Hematopoietic multipotent progenitor cell treated with erythropoietin and hydrocortisone succinate and interleukin-3 and kit ligand, for 15 days (in vitro differentiated cells): ENCODE measurements at places on chromosomes 2 and 18.

GRCh38 chr18:9705183-9705829, 2.8 kb upstream of the RAB31 start:
- DNase-seq: no peak

- DNase-seq: no peak
These were observed at the start of gene STON1 for GRCh38 chr2:48530033-48530811. Gene STON1 (plus strand): TSS chr2:48530154. CDS start chr2:48580634, 50,480 bp downstream.

DNA sequence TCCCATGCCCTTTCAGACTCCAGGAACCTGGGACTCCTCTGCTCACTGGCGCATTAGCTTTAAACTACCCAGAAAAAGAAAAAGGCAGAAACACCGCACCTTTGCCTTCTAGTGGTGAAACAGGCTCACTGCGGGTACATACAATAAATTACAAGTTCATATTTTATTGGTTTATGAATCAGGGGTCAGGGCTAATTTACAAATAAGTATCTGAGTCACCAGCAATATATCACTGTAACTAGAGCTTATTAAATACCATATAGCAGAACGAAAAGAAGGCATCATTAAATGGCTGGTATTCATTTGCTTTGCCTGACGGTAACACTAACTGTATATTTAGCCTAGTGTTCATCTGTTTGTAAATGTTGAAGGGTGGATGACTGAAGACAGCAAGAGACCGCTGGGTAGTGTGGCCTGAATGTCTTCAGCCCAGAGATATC, 26.9 kb upstream of the DTNB start:
- no peak for DNase-seq

DNA sequence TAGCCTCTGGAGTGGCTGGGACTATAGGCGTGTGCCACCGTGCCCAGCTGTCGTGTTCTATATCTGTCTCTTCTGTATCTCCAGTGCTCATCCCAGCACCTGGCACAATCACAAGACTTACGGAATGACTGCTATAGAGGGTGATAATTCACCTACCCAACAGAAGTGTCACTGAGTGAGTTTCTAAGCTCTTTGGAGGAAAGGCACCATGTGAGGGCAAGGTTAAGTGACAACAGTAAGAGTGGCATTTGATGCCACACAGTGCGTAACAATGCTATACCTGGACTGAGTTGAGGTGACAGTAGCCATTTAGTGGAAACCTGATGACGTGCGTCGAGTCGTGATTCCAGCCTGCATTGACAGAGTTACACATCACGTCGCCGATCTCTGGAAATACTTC, 89.0 kb downstream of the KCTD1 start:
- no peak for DNase-seq

- no peak for DNase-seq
These were observed 1569.7 kb upstream of the SLC39A10 start for GRCh38 chr2:194087089-194087958.

DNA sequence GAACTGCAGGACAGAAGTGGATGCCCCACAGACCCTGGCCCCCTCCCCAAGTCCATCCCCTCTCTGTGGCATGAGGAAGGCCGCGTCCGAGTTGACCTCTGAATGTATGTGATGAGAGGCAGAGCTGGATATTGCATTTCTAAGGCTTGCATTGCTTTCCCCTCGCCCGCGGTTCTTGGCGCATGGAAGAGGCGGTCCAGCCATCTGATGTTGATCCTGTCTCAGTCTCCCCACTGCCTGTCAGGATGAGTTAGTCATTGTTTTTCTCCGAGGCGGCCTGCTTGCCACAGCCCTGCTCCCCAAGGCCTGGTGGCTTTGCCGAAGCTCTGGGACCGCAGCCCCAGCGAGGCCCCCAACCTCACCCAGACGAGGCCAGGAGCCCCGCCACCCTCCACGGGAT, 88.6 kb downstream of the SMAD7 start:
- no peak for DNase-seq

DNA sequence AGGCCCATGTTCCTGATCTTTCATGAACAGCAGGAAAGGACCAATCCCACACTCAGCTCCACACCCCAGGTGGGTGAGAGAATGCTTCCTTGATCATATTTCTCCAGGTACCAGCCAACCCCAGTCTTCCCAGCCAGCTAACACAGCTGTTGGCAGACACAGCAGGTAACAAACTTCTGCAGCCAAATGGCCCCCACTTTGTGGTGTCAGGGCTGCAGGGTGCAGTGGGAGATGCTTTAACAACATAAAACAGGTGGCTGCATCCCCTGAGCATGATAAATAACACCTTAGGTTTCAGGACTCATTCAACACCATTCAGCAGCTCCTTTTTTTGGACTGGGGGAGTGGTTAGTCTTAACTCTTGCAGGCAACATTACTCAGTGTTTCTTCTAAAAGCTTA, 76.7 kb upstream of the ACAA2 start:
- DNase-seq: no peak

GRCh38 chr2:278312-278926, 9.5 kb downstream of the ALKAL2 start:
- DNase-seq: no peak

- DNase-seq: no peak
These were observed 65.7 kb upstream of the RTN4 start for GRCh38 chr2:55115761-55116597.

- DNase-seq: no peak
These were observed 705 bp downstream of the EFR3B start for GRCh38 chr2:25042321-25043240.

- DNase-seq: no peak
These were observed 153.4 kb downstream of the MGAT5 start for GRCh38 chr2:134407154-134407890.

- DNase-seq: no peak
These were observed at the start of gene OR6B2 for GRCh38 chr2:240030379-240031094. Gene OR6B2 (minus strand): TSS chr2:240030429. CDS start chr2:240030429, 0 bp downstream.

DNA sequence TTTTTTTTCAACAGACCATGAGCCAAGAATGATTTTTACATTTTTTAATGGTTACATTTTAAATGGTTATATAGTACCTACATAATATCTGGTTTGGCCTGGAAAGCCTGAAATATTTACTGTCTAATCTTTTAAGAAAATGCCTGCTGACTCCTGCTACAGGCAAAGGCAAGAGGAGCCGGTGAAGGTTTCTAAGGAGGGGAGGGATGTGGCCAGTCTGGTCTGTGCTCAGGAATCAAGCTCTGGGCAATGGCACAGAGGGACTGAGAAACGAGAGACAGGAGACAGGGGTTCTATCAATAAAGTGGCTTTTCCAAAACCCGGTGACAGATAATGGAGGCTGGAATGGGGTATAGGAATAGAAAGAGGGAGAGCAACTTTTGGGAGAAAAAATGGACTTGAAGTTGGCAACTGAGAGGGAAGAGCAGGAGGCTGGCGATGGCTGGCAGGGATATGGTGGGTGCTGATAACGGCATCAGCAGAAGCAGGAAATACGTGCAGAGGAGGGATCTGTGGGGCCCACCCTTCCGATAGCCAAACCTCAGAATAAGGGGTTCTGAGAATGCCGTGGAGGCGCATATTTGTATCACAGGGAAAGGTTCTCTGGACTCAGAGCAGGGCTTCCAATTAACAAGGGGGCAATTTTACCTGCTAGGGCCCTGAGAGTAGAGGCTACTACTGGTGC, 64.0 kb upstream of the DNMT3A start:
- DNase-seq: no peak

GRCh38 chr2:40470822-40471813, 19.2 kb upstream of the SLC8A1 start:
- no peak for DNase-seq

- DNase-seq: no peak
These were observed 285.7 kb downstream of the TCF4 start for GRCh38 chr18:55302167-55302833.

GRCh38 chr2:59881218-59881617, 672.2 kb downstream of the BCL11A start:
- no peak for DNase-seq

DNA sequence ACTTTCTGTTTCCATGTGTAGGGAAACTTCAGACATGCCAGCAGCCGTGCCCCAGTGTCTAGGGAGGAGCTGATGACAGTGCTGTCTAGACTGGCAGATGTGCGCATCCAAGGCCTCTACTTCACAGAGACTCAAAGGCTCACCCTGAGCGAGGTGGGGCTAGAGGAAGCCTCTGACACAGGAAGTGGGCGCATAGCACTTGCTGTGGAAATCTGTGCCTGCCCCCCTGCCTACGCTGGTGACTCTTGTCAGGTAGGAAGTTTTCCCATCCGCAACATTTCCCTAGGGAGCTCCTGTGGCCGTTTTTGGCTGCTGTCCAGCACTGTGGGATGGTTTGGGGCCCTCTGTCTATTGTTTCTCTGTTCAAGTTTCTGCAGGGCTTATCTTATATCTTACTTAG, 143.1 kb upstream of the TTC39C start:
- DNase-seq: no peak

DNA sequence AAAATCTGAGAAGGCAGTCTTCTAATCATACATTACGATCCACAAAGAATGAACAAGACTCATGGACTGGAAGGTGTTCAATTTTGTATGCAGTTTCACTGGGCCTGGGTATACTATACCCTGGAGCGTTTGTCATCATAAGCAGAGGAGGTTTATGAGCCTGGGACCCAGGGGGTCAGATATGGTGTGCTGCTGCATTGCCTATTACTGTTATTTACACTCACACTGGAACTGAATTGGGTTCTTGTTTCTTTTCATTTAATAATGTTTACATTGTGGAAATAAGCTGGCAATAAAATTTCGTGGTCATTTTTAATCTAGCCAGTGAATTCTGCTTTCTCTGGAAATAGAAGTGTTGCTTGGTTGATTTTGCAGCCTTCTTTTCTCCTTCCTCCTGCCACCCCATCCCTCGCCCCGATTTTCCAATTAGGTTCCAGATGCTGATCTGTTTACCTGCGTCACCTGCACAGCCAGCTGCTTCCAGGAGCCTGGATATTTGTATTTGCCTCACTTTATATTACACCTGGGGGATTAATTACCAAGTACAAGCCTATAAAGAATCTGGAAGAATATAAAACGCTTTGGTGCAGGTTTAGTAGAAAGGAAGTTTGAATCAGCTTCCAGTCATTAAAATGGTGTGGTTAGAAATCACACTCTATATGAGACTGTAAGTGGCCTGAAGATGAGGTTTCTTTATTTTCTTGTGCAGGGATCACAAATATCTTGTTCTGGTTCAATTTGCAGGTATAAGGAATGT, 234.4 kb downstream of the SOCS6 start:
- no peak for DNase-seq

DNA sequence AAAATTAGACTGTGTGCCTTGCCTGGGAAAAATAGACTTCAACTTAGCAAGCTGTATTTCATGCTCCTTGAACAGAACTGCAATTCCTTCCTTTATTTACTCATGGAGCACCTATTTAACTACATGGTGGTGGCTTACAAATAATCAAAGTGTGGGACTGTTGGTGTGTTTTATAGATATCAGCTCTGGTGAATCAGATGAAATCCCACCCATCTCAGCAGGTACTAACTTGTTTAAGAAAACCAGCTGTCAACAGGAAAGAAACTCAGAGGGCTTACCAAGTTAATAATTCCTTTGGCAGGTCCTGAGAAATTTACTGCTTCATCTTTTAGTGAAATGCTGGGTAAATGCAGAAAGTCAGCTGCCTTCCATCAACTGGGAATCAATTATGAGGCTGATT, 830.6 kb downstream of the SLC4A3 start:
- DNase-seq: no peak

- no peak for DNase-seq
These were observed 107.4 kb downstream of the POLR1A start for GRCh38 chr2:85998071-85998991.
